ENCODE measurements at places on chromosomes 4 and X. TPM values are rescaled to one million over a fixed set of nuclear protein-coding genes. Genes with fewer than 3 reads are reported as not detected.

SOWAHB gene
- under 0.01 TPM for total RNA-seq

SUV39H1 gene
- 4.9 TPM for total RNA-seq

GAGE13 gene
- total RNA-seq: not detected

GRCh38 chr4:88162626-88163025 is 4.2 kb upstream of the ABCG2 start:
- no peak for DNase-seq

GRCh38 chr4:141636082-141636770 is at the start of gene IL15:
Gene IL15, plus strand, starts transcription at chr4:141636583. Its CDS starts 82,882 bp downstream, at chr4:141719465.
- peak; percentile 42 for DNase-seq

GRCh38 chrX:115652221-115652620 is 91.2 kb downstream of the PLS3 start:
- no peak for DNase-seq

DNA sequence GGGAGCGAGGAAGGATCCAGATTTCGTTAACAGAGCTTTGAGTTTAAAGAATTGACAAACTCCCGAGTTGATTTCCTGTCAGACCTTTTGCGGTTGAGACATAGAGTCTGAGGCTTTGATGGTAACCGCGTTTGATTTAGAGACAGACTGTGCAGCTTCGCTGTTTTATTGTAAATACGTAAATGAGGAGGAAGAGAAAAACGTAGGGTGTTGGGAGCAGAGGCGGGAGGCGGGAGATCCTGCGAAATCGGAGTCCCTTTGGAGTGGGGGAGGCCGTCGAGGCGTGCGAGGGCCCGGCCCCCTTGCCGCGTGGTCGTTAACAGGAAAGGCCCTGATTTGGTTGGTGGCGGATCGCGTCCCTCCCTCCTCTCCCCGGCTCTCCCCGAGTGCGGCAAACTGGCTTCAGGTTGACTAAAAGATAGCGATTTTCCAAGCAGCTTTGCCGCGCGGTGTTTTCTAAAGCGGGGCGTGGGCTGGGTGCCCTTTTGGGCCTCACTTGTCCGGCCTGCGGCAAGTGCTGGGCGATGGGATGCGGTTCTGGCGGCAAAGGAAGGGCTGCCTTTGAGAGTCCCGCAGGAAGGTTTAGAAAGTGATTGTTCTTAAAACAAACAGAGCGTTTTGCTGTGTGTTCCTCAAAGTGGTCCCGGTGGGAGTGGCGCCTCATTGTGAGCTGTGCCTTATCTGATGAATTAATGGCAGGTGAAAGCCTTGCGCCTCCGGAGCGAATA is 857 bp downstream of the SCML1 start:
- DNase-seq: no peak
